Effector CD8-positive, alpha-beta T cell (primary cell): ENCODE measurements at places on chromosomes 3 and 15.
A peak's percentile ranks its signal among the peaks of the same experiment; 100 is the strongest.

DNA sequence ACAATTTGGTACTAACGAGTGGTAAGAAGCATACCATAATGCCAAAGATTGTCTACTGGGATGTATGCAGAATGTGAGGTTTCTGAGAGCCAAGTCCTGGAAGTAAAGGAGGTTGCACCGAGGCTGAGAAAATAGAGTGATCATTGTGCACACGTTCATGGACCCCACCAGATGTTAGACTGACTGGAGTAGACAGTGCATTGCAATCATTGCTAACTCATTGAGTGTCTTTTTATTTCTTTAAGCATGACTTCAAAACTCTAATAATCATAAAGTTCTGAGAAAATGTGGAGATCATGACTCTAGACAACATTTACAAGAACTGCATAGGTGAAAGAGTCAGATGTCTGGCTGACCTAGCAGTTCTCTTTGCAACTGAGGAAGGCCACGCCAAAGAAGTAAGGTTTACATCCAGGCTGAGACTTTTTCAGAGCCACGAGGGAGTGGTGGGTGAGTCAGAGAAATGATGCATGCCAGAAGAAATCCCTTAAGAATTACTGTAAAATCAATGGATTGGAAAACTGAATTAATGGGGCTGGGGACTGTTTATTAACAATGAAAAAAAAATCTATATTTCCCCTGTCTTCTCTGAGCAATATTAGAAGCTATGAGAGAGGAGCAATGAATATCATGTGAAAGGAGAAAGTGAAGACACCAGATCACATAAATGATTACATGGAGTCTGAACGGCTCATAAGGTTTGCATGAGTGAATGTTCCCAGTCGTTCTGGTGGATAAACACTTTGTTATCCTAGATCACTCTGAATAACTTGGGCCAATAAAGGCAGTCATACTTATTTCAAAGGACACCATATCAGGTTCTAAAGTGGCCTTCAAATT lies 76.0 kb upstream of the SLC25A26 start:
- DNase-seq, result no peak

- no peak for DNase-seq
Measured at GRCh38 chr3:192831111-192831644, 86.5 kb downstream of the MB21D2 start.

DNA sequence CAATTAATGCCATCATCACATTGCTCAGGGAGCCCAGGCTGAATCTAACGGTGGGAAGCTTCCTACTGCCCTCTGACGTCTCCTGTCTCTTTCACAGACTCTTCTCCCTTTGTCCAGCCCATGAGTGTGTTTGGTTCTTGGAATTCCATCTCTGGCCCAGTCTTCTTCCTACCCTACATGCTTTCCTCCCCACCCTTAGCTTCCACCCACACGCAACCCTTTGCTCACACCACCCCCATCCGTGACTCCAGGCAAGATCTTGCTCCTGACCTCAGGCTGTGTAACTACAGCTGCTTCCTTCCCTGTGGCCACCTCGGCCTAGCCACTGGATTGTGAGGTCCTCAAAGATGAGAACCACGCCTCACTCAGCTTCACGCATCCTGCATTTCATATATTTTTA lies 72.3 kb upstream of the THBS1 start:
- DNase-seq, result no peak

DNA sequence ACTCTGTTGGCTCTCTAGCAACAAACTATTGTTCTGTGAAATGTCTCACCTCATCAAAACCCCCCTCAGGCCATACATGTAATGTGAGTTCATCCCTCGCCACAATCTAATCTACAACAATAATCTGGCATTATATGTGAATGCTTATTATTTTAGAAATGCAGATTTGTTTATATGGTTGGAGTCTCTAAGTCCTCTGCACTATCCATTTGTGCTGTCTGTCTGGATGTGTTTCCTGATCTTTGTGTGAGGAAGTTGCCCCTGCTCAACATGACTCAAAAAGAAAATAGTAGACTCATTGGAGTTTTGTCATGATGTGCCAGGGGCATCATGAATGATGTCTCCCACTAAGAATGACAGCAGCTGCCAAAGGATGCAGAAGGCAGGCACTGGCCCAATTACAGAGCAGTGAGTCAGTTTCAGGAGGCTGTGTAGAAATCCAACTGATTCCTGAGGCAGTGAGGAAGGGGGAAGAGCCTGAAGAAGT lies 161.6 kb upstream of the PDZRN3 start:
- no peak for DNase-seq

GRCh38 chr3:194134231-194134756 lies 1.7 kb upstream of the HES1 start:
- peak; percentile 10 for DNase-seq

- DNase-seq, result no peak
Measured at GRCh38 chr3:108018552-108018951, 72.3 kb downstream of the CD47 start.

- DNase-seq, result no peak
Measured at GRCh38 chr3:71926262-71926600, 141.3 kb upstream of the PROK2 start.

GRCh38 chr3:189233225-189233858 lies 61.6 kb downstream of the TPRG1 start:
- DNase-seq, result no peak

- DNase-seq, result no peak
Measured at GRCh38 chr3:195770081-195770840, 41.5 kb downstream of the MUC4 start.

- peak; percentile 3 for DNase-seq
Measured at GRCh38 chr15:25739687-25740121, 123.4 kb downstream of the ATP10A start.

- no peak for DNase-seq
Measured at GRCh38 chr3:38582316-38582715, 67.2 kb downstream of the SCN5A start.

DNA sequence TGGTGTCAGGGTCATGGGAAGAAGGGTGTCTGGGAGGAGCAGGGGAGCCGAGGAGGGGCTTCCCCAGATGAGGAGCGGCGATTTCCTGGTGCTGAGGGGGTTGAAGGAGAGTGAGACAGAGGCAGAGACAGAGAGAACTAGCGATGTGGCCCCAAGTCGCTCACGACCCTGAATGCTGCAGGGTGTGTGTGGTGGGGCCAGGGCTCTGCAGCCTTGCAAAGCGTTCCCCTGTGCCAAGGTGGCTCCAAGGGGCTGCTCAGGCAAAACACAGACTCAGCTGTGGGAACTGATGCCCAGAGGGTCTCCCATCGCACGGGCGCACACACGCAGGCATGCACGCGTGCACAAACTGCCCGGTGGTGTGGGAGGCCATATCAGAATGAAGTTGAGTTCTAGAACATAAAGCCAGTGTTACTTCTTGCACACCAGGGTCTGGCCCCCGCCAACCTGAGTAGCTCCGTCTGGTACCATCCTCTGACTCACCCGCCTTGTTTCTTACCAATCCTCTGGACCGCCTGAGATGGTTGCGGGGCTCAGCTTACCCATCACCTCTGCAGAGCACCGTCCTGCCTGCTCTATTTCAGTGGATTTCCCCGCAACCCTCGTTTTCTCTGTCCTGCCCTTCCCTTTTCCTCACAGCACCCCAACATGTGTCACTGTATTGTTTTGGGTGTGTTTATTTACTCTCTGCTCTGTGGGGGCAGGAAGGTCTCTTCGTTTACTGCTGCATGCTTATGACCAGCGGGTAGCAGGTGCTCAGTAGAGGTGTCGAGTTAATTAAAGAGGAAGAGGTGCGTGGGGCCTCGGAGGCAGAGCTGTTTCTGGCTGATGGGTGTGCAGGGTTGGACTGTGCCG lies 4.5 kb downstream of the MELTF start:
- no peak for DNase-seq

- DNase-seq, result no peak
Measured at GRCh38 chr3:141191097-141191749, 40.4 kb upstream of the PXYLP1 start.

DNA sequence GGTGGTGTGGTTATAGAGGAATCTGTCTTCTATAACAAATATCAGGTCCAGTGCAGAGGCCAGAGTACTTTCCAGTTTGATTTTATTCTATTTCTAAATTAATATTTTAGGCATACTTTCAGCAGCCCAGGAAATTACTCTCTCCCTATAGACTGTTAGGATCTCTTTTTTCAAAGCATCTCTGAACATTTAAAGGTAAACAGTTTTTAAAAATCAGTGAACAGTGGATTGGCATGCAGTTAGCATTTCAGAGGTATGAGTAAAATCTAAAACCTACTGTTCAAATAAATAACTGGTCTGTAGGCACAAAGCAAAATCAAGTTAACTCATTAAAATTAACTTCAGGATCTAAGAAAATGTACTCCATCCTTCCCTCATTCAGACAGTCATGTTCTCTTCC lies 3.0 kb downstream of the ZBED2 start:
- no peak for DNase-seq

DNA sequence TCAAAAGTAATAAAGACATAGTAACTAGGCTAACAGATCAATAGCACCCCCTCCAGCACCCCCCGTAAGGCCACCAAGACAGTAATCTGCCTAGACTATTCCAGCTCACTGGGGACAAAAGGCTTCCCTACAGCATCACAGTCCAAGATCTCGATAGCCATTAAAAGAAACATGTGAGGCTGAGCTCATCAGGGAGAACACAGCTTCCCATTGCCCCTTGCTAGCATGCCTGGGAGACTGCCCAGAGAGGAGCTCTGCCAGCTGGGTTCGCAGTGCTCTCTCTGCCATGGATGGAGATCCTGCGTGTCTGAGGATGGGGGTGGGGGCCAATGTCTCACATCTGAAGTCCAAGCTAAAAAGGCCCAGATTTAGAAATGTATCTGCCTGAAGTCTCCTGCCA lies 17.8 kb downstream of the LRIG1 start:
- DNase-seq, result no peak

- DNase-seq, result no peak
Measured at GRCh38 chr15:60363087-60363549, 34.7 kb downstream of the ANXA2 start.
